ENCODE measurements at places on chromosomes 6 and 20.

- no peak for DNase-seq
Measured at GRCh38 chr20:41004531-41005360, 23.9 kb upstream of the TOP1 start.

- no peak for DNase-seq
Measured at GRCh38 chr6:85679445-85680123, 36.9 kb upstream of the SYNCRIP start.

DNA sequence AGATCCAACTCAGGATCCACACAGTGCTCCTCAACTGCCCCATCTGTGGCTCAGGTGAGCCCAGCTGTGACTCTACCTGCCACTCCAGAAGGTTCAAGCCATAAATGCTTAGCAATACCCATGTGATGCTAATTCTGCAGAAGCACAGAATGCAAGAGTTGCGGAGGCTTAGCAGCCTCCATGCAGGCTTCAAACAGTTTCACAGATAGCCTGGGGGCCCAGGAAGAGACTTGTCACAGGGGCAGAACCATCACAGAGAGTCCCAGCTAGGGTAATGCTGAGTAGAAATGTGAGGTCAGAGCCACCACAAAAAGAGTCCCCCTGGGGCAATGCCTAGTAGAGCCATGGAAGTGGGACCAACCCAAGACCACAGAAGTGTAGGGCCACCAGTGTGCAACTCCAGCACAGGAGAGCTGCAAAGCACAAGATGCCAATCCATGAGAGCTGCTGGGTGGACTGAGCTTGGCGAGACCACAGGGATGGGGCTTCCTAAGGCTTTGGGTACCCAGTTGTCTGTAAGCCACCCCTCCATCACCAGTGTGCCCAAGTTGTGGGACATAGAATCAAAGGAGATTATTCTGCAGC lies 283.9 kb downstream of the UBE3D start:
- DNase-seq, result no peak

DNA sequence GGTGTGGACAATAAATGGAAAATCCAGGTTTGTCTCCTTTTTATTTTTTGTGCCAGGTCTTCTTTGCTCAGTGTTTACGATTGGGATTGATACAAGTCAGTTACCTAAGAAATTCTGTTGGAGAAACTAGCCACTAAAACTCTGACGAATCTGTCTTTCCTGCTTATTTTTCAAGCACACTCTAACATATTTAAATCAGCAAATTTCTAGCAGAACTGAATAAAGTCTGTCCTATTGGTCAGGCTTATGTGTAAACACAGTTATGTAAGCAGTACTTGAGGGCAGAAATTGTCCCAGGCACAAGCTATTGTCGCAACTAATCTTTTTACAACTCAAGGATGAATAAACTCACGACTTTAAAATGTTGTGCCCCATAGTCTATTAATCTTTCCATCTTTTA lies 12.1 kb upstream of the EXOC2 start:
- no peak for DNase-seq

DNA sequence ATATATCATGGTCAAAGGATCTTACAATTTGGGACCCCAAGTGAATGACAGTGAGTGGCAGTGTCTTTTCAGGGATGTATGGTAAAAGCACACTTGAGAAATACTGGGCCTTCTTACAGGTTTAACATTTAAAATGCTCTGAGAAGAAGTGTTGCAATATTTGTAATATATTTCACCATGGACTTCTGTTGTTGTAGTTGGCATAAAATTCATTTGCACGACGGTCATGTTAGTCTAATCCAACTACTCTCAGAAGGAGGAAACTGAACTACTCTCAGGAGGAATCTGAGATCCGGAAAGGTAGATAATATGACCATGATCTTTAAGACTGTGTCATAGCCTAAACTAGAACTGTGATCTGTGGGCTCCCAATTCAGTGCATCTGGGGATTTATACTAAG lies 700.1 kb downstream of the HDGFL1 start:
- no peak for DNase-seq

DNA sequence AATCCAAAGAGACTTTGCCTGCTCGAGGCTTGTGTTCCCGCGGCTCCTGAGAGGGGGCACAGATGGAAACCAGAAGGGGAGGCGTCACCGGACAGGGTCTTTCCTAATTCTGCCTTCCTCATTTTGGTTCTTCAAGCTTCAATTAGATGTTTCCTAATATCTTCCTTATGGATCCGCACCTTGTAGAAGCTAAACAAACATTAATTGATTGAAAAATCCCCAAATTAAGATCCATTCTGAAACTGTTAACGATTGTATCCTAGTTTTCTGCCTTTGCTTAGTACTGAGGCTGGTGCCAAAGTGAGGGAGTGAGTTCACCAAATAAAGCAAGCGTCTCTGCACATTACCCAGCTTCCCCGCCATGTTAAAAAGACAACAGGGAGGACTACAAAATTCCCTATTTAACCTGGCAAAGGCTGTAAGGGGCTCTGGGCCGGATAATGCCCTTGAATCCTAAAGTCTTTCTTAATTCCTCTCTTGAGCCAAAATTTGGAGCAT lies 123.2 kb downstream of the GPX5 start:
- DNase-seq, result no peak

- DNase-seq, result no peak
Measured at GRCh38 chr20:21358737-21359136, 38.6 kb downstream of the NKX2-4 start.

DNA sequence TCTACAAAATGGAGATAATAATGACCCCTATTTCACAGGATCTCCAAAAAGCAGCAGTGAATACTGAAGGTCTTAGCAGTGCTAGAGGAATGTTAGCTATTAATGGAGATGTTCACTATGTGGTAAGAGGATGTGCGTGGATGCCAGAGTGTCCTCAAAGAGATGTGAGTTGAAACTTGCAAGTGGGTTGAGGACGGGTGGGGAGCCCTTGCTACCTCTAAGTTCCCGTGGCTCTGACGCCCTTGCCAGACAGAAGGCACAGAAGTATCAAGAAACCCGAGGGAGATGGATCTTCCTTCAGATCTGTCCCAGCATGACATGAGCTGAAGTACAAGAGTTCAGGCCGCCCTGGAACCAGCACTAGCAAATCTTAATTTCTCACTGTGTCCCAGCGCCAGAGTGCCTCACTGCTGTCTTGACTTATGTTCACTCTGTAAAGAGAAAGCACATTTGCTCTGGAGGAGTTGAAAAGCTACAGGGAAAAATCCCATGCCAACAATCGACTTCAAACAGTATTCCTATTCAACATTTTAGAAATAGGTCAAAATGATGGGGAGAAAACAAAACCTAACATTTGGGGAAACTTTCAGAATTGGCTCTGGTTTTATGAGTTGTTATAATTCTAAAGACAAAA lies 59.5 kb downstream of the FYN start:
- no peak for DNase-seq

DNA sequence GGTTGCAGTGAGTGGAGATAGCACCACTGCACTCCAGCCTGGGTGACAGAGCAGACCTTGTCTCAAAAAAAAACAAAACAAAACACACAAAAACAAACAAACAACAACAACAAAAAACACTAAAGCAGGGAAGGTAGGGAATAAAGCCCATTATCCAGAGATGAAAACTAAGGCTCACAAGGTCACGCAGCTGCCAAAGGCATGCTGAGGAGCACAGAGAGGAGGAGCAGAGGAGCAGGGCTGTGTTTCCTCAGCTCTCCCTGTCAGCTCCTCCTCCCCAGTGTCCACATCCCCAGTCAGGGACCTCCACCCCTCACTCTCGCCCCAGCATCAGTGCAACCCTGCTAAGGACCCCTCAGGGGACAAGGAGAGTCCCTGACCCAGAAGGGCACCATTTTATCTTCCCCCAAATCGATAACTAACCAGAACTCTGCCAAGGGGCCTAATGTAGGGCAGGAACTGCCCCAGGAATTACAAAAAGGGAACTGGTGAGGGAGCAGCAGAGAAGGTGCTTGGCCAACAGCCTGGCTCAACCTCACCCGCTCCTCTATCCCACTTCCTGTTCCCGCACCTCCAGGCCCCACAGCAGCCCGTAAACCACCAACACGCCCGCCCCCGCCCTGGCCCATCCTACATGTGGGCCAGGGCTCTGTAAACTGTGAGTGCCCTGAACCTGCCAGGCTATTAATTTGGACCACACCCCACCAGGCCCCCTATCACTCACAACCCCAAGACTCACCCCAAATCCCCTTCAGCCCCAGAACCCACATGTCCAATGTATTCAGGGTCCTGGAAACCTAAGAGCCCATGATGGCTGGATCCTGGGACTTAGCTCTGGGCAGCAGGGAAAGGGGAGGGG lies 9.0 kb downstream of the TEAD3 start:
- DNase-seq, result no peak

DNA sequence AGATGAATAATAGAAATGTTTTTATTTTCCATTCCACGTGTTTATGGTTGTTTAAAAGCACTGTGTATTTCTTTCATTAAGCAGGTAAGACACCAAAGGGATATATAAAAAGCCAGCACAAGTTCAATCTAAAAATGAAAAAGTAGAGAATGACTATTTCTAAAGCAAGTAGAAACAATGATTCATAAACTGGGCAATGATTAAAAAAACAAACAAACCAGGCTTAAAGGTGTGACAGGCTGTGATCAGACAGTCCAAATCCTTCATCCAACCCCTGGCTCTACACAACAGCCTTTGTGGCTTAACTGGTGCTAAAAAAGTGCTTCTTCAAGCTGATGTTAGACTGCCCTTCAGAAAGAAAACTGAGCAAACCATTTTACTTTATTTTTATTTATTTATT lies 45.7 kb upstream of the TSHZ2 start:
- DNase-seq, result no peak

DNA sequence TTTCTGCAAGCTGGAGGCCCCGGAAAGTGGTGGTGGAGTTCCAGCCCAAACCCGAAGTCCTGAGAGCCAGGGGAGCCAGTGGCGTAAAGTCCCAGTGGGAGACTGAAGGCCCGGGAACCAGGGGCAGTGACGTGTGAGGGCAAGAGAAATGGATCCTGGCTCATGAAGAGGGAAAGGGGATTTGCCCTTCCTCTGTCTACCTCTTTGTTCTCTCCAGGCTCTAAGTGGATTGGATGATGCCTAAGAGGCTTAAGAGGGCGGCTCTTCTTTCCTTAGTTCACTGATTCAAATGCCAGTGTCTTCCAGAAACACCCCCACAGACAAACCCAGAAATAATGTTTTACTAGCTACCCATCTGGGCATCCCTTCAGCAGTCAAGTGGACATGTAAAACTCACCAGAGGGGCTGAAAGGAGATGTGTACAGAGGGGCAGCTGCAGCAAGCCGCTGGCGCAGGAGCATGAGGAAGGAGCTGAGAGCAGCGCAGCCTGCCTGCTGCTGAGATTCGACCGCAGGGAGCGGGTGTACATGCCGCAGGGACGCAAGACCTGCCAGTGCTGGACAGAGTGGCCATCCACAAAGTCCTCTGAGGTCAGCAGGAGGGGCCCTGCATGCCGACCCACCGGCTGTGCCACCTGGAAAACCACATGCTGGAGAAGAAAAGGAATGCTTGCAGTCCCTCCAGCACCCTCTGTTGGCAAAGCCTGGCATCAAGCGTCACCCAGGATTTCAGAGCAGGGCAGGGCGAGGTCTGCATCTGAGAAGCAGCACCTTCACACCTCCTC lies 29.5 kb downstream of the CDYL start:
- DNase-seq, result peak; percentile 46

- DNase-seq, result no peak
Measured at GRCh38 chr6:113564371-113565171, 292.6 kb upstream of the MARCKS start.

DNA sequence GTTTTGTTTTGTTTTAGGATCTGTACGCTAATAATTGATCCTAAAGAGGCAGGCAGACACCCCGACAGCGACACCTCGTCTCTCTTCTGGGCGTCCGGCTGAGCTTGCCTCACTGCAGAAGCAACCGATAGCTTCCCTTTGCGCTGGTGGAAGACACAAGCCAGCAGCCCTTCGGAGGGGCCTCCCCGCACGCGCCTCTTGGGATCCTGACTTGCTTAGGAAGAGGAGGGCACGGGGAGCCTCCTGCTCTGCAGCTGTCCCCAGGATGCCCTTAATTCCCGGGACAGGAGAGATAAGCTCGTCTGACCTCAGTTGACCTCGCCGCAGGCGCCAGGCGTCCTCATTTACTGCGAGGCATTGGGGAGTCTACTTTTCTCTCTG lies 94.0 kb downstream of the CD83 start:
- peak; percentile 56 for DNase-seq

DNA sequence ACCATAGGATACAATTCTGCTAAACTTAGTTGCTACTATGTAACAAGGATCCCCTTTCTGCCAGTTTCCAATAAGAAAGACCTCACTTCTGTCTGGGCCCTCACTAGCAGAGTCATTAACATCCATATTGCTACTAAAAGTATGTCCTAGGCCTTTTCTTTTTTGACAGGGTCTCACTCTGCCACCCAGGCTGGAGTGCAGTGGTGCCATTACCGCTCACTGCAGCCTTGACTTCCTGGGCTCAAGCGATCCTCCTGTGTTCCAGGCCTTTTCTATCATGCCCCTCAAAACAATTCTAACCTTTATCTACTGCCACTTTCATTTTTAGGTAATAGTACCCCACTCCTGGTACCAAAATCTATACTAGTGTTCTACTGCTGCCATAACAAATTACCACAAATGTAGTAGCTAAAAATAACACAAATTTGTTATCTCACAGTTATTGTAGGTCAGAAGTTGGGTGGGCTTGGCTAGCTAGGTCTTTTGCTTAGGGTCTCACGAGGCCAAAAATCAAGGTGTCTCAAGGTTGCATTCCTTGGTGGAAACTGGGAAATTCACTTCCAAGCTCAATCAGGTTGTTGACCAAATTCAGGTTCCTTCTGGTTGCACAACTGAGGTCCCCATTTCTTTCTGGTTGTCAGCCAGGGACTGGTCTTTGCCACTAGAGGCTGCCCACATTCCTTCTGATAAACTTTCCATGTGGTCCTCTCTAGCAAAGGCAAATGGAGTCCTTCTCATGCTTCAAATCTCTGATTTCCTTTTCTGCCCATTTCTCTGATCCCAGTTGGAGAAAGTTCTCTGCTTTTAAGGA lies 3.0 kb downstream of the CSNK2A1 start:
- no peak for DNase-seq

- DNase-seq, result no peak
Measured at GRCh38 chr6:45959534-45960145, 56.0 kb downstream of the CLIC5 start.

GRCh38 chr6:7675353-7675945 lies 50.5 kb upstream of the BMP6 start:
- no peak for DNase-seq

- DNase-seq, result no peak
Measured at GRCh38 chr6:118354641-118355040, 193.5 kb upstream of the PLN start.

- peak; percentile 39 for DNase-seq
Measured at GRCh38 chr20:61886721-61887595, 178.7 kb downstream of the TAF4 start.

- peak; percentile 77 for DNase-seq
Measured at GRCh38 chr6:169654598-169655391, 47.0 kb downstream of the WDR27 start.

- no peak for DNase-seq
Measured at GRCh38 chr6:134849920-134850447, 99.9 kb downstream of the ALDH8A1 start.

- DNase-seq, result peak; percentile 81
Measured at GRCh38 chr20:44218446-44218845, 7.9 kb upstream of the OSER1 start.
